ENCODE measurements at places on chromosomes 6 and 20.

GRCh38 chr6:37585523-37585905, 85.8 kb upstream of the CCDC167 start:
- DNase-seq = no peak

DNA sequence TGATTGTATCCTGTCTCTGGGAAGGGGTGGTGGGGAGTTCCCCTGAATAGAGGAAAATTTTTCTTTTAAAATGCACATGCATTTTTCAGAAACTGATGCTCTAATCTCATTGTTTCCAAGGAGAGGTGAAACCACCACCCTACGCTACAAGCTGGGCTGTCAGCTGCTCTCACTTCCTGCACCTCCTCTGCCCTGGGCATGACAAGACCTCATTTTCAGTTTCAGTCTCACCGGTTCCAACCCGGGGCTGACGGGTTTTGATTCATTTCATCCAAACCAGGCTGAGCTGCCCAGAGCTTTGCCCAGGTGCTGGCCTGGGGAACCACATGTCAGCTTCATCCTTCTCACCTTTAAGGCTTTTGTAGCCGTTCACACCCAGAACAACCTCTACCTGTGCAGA, 99.7 kb downstream of the EYA2 start:
- DNase-seq = no peak

DNA sequence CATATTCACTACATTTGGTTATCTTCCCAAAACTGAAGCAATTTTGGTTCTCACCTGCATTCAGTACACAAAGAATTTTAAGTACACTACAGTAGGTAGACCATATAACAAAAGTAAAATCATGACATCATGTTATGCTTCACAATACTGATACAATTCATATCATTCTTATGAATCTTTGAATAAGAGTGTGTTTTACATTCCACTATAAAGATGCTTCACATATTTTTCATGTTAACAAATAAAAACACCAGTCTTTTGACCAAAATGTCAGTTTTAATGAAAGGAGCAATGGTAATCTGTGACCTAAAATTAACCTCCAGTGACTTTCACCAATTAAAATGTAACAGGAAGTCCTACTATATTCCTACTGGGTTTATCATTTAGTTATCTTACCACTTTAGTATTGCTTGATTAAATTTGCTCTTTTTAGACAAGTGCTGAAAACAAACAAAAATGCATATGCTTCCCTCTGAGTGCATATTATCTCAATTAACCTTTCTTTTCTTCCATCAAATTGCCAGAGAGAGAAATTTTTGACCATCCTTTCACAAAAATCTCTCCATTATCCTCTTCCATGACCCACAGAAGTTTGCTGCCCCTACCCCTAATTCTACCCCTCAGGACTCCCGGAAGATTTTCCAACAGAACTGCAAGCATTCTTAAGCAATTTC, 49.3 kb downstream of the PHIP start:
- DNase-seq = no peak

GRCh38 chr6:145428706-145429105, 306.6 kb downstream of the EPM2A start:
- no peak for DNase-seq

GRCh38 chr6:116244284-116244683, 9.6 kb downstream of the TSPYL4 start:
- no peak for DNase-seq

DNA sequence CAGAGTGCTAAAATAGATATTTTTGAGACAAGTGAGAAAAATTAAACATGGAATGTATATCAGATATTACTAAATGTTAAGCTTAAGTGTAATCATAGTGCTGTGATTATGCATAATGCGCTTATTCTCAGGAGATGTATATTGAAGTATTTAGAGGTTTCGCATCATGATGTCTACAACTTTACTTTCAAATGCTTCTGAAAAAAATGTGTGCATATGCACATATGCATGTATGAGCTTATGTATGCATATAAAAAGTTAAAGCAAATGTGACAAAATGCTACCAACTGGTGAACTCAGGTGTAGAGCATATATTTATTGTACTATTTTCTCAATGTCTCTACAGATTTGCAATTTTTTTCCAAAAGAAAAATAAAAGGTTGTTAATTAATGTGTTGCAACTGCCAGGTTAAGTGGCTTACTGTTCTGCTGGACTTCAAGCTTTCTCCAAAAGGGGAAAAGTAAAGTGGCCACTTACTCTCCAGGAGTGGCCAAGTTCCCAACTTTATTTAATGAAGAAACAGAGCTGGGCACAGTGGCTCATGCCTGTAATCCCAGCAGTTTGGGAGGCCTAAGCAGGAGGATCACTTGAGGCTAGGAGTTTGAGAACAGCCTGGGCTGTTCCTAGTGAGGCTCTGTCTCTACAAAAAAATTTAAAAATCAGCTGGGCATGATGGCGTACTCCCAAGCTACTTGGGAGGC, 48.9 kb downstream of the B4GALT5 start:
- DNase-seq = no peak

- no peak for DNase-seq
Measured at GRCh38 chr6:43308990-43309477, 408 bp upstream of the CRIP3 start.

DNA sequence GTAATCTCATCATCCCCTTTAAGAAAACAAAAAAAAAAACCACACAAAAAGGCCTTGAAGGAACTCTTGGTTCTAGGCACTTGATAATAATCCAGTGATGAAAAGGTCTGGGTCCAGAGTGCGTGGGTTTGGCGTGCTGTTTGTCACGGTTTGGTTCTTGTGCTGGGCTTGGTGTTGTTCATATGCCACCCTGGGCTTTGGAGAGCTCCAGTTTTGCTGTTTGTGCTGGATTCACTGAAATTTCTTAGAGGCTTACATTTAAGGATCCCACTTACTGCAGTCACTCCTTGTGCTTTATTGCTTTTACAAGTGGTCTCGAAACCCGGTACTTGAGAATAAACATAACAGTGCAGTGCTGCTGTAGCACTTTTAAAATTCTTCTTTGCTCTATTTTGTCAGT, 68.8 kb upstream of the XRN2 start:
- no peak for DNase-seq

- peak; percentile 98 for DNase-seq
Measured at GRCh38 chr6:11315743-11316437, 83.4 kb upstream of the NEDD9 start.

GRCh38 chr6:92399911-92400310, 1019.4 kb downstream of the EPHA7 start:
- no peak for DNase-seq

- DNase-seq = no peak
Measured at GRCh38 chr6:56890066-56890465, 64.8 kb upstream of the BEND6 start.

DNA sequence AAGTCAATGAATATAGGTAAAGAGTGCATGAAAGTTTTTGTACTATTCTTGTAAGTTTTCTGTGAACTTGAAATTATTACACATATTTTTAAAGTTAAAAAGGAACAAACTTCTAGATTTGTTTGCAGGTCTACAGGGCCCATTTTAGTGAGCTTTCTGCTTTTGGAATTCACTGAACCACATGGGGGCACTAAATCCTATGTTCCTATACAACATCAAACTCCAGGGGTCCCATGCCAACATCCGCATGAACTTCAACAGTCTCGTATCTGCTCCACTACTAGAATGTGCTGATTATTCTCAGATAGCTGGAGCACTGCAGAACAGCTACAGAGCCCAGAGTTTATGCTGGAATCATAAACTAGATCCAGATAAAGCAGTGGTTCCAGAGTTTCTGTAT, 347.9 kb upstream of the SPTLC3 start:
- DNase-seq = no peak

- no peak for DNase-seq
Measured at GRCh38 chr20:63026582-63027165, 19.9 kb upstream of the BHLHE23 start.

GRCh38 chr6:39137245-39137644, 22.3 kb upstream of the SAYSD1 start:
- DNase-seq = peak; percentile 21

- DNase-seq = no peak
Measured at GRCh38 chr20:45408646-45409213, 641 bp downstream of the DBNDD2 start.

GRCh38 chr6:74357321-74357720, 661.3 kb downstream of the CD109 start:
- peak; percentile 52 for DNase-seq

DNA sequence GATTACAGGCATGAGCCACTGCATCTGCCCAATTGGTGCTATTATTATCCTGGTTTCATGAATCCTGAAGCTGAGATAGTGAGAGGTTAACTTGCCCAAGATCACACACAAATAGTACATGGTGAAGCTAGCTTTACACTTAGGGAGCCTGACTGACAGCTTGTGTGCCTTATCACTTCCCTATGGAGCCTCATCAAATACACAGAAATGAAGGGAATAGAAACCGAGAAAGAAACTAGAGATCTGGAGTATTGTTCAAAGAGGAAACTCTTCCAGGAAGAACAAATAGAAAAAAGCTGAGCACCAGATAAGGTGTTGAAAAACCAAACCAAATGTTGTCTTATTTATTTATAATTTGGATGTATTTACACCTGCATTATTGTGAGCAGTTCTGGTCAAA, 155.0 kb upstream of the CITED2 start:
- DNase-seq = no peak

- no peak for DNase-seq
Measured at GRCh38 chr6:170504479-170504878, 48.6 kb downstream of the PSMB1 start.

DNA sequence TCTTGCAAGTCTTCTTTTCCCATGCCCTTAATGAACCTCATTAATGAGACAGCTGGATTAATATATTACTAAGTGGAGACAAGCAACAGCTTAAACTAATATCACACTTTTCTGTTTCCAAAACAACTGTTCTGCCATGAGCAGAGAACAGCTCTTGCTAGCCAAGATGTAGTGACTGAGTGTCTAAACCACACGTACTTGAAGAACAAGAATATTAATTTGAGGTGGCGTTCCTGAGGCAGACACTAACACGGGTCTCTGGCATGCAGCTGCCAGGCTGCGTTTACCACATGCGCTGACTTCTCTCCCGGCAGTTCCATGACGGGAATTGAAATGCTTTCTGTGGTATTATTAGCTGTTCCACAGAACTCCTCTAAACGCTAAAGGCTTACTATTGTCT, 80.6 kb downstream of the FNDC1 start:
- no peak for DNase-seq

- no peak for DNase-seq
Measured at GRCh38 chr6:48397887-48398286, 286.9 kb upstream of the PTCHD4 start.

GRCh38 chr6:17621003-17621402, 20.9 kb downstream of the FAM8A1 start:
- no peak for DNase-seq

DNA sequence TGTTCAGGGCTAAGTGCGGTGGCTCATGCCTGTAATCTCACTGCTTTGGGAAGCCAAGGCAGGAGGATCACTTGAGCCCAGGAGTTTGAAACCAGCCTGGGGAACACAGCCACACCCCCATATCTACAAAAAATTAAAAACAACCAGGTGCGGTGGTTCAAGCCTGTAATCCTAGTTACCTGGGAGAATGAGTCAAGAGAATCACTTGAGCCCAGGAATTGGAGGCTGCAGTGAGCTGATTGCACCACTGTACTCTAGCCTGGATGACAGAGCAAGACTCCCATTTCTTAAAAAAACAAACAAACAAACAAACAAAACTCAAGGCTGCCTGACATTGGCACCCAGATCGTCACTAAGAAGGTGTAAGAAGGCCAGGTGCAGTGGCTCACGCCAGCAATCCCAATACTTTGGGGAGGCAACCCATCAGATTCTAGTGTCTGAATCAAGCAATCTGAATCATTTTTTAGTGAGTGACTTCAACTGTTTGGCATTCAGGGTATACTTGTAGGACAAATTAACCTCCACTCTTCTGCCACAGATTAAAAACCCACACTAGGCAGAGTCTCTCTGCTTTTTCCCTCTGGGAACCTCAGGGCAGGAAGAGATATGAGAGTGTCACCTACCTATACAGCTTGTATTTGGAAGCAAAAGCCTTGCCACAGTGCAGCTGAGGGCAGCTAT, 6.1 kb downstream of the PLAGL2 start:
- DNase-seq = peak; percentile 38
